ENCODE measurements at places on chromosomes 12 and 14.

DNA sequence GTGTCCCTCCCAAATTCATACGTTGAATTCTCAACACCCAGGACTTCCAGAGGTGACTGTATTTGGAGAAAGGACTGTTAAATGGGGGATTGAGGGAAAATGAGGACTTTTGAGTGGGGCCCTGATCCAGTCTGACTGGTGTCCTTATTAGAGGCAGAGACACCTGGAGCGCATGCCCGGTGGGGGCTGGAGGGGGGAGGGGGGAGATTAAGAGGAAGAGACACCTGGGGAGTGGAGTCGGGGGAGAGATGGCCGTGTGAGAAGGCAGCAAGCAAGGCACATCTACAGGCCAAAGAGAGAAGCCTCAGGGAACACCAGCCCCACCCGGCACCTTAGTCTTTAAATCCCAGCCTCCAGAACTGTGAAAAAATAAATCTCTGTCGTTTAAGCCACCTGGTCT lies 209.7 kb downstream of the SLC41A2 start:
- no peak for DNase-seq

- DNase-seq: no peak
These were observed 42.8 kb downstream of the TSPAN9 start for GRCh38 chr12:3119756-3120601.

DNA sequence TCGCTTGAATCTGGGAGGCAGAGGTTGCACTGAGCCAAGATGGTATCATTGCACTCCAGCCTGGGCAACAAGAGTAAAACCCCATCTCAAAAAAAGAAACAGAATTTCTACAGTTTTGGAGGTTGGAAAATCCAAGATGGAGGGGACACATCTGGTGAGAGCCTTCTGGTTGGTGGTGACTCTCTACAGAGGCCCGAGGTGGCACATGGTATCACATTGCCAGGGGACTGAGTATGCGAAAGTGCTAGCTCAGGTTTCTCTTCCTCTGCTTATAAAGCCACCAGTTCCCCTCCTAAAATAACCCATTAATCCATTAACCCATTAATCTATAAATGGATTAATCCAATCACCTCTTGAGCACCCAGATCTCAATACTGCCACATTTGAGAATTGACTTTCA lies 70.8 kb upstream of the DACT1 start:
- DNase-seq: no peak

- DNase-seq: no peak
These were observed 97.6 kb downstream of the EFCAB11 start for GRCh38 chr14:89856871-89857345.

DNA sequence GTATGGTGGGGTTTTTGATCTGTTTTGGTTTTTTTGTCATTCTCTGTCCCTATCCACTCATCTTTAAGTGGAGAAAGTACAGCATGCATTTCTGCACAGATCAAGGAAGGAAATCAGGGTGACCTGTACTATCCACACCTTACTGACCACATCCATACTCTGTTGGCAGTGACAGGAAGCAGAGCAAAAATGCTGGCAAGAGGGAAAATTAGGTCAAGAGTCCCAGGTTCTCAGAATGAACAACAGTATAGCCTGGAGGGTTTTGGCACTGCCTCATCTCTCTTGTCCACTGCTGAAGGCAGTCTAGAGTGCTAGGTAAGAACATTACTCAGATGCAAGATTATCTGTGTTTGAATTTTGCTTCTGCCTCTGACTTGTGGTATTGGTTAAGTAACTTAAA lies 70.7 kb downstream of the TAOK3 start:
- DNase-seq: no peak

GRCh38 chr14:72476657-72477499 lies 417.0 kb downstream of the DPF3 start:
- DNase-seq: peak; percentile 80
